GM12865 (cell line): ENCODE measurements at places on chromosomes 1 and 21.

GRCh38 chr1:222996310-222996975 is 146.6 kb downstream of the TLR5 start:
- no peak for DNase-seq

DNA sequence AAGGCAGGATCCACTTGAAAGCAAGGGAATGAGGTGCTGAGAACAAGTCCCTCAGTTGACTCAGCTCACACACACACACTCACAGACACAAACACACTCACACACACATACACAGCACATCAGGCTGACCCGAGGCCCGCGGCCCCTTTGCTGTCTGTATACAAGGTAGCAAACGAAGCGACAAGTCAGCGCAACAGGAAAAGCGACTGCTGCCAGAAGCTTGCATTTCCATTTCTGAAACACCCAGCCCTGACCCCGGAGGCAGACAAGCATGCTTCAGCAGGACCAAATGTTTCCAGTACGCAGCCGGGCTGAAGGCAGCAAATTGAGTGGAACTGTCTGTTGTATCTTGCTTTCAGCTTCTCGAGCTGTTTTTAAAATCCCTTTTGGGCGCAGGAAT is 501.6 kb downstream of the NPHP4 start:
- no peak for DNase-seq

DNA sequence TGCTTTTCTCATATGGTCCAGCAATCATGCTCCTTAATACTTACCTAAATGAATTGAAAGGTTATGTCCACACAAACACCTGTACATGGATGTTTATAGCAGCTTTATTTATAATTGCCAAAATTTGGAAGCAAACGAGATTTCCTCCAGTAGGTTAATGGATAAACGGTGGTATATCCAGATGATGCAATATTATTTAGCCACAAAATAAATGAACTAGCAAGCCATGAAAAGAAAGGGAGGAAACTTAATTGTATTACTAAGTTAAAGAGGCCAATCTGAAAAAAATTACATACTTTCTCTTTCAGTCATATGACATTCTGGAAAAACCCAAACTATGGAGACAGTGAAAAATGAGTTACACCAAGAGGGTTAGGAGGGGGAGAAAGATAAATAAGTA is 76.3 kb upstream of the LRRC7 start:
- no peak for DNase-seq

- no peak for DNase-seq
Observed at GRCh38 chr1:37570528-37571334, 14.0 kb downstream of the DNALI1 start.

GRCh38 chr1:188023206-188023605 is 1194.5 kb downstream of the PLA2G4A start:
- no peak for DNase-seq

- peak; percentile 32 for DNase-seq
Observed at GRCh38 chr1:206505702-206506355, 1.5 kb upstream of the RASSF5 start.

DNA sequence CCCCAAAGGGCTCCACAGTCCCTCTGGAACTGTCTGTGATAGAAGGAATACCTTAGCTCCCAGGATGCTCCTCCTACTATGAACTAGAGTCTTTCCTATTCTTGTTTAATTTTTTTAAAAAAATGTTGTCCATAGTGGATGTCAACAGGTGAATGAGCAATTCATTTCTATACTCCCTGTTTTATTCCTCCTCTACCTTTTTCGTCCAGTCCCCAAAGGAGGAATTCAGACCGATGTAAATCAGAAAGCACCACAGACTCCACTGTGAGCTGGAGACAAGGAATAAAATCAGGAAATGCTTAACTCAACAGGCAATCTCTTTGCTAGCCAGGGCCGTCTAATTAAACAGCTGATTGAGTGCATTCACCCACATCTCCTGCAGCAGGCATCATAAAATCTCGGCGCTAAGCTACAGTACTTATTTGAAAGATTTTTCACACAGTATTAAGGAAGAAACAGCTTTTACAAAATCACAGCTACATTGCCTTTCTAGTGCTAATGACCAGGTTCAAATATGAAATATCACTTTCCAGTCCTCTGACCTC is 381.6 kb downstream of the SIPA1L2 start:
- DNase-seq, result no peak

DNA sequence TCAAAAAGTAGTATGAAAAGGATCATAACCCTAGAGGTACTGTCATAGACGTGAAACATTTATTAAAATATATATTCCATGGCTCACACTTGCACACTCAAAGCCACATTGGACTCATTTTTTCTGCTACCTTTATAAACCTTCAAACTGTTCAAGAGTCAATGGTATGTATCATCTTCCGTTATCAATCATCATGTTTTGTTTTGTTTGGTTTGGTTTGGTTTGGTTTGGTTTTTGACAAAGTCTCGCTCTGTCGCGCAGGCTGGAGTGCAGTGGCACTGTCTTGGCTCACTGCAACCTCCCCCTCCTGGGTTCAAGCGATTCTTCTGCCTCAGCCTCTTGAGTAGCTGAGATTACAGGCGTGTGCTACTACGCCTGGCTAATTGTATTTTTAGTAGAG is 1.8 kb downstream of the IFNAR2 start:
- DNase-seq, result peak; percentile 71

GRCh38 chr21:34298534-34299167 is 65.2 kb upstream of the KCNE2 start:
- DNase-seq, result no peak

- no peak for DNase-seq
Observed at GRCh38 chr1:233140499-233140898, 155.0 kb downstream of the PCNX2 start.

DNA sequence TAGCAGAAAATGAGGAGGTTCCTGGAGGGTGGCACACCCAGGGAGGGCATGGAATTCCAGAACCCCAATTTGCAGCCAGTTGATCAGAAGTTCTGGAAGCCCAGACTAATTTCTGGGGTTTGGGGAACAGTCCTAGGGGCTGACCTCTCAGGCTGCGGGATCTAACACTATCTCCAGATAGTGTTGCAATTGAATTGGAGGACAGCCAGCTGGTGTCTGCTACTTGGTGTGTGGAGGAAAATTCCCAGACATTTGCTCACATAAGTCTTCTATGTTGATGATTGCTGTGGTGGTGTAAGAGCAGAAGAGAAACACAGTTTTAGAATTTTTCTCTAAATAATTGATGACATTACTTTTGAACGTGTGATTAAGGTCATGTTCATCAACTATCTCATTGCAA is 154.3 kb upstream of the RNPC3 start:
- DNase-seq, result no peak

DNA sequence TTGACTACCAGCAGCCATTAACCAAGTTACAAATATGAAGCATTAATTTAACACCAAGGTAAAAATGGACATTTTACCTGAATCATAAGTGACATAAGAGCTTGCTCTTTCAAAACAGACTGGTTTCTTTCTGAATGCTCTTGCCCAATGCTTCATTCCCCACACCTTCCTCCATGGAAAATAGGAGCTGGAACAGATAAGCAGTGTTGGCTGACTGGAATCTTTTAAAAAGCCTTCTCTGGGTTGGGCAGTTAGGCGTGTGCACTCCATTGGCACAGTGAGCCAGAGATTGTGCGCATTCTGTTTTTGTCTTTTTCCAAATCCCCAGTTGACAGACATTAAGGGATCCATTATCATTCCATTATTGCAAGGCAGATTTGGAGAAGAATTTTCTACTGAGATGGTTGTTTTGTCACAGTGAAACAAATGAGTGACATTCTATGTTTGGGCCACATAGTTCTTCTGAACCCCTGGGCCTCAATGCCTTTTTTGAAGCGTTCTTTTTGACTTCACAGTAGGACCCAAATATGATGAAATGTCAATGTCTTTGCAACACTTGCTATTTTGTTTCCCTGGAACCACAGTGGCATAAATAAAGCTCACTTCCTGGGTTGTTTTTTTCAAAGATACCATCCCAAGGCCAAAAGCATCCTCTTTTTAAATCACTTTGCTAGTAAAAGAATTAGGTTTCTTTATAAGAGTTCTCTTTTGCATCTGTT is 32.3 kb downstream of the LRRC8B start:
- DNase-seq, result no peak

- no peak for DNase-seq
Observed at GRCh38 chr1:81296601-81297000, 504.1 kb upstream of the ADGRL2 start.

GRCh38 chr1:115694805-115695204 is 53.0 kb downstream of the VANGL1 start:
- no peak for DNase-seq
